ENCODE measurements at places on chromosomes 13 and 19.

GRCh38 chr19:19746286-19747213 is 13.6 kb upstream of the ZNF14 start:
- no peak for DNase-seq

- no peak for DNase-seq
Observed at GRCh38 chr19:8142513-8142900, 6.9 kb downstream of the FBN3 start.

DNA sequence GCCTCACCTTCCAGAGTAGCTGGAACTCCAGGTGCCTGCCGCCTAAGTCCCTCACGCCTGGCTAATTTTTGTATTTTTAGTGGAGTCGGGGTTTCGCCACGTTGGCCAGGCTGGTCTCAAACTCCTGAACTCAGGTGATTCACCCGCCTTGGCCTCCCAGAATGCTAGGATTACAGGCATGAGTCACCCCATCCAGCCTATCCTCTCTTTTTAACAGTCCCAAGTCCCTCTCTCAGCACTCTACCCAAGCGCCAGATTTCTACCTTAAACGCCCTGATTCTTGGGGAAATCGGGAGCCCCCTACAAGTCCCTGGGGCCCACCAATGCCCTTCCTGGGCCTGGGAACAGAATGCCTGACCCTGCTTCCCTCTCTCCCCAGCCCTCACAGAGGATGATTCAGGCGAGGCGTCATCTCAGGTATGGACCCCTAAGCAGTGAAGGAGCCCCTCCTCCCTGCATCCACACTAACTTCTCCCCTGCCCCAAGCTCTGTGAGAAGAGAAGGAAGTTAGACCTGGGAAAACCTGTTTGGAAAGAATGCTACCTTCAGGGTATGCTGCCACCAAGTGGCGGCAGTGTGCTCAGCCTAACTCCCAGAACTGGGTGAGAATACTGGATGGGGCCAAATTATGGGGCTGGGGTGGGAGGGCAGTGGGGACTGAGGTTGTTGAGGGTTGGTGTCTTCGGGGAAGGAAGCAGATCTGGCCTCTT is 20.8 kb upstream of the EBI3 start:
- no peak for DNase-seq

GRCh38 chr13:70090036-70090723 is 17.4 kb upstream of the ATXN8OS start:
- no peak for DNase-seq

GRCh38 chr13:64662887-64663593 is 2567.1 kb downstream of the PCDH9 start:
- no peak for DNase-seq

DNA sequence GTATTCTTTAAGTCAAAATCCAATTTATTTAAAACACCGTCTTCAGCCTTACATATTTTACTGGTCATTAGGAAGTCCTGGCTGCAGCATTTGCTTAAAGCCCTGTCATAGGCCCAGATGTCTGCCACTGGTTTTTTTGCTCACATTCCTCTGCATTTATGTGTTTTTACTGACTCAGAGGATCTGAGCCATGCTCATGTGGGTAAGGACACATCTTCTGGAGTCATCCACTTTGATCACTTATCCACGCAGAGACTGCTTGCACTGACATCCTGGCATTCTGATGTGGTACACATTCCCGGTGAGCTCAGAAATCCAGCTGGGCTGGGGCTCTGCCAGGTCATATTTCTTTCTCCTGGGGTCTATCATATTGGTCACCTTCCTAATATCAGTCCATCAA is 531.7 kb upstream of the ARGLU1 start:
- DNase-seq, result no peak

- DNase-seq, result no peak
Observed at GRCh38 chr19:5889288-5889971, 14.2 kb downstream of the NDUFA11 start.

DNA sequence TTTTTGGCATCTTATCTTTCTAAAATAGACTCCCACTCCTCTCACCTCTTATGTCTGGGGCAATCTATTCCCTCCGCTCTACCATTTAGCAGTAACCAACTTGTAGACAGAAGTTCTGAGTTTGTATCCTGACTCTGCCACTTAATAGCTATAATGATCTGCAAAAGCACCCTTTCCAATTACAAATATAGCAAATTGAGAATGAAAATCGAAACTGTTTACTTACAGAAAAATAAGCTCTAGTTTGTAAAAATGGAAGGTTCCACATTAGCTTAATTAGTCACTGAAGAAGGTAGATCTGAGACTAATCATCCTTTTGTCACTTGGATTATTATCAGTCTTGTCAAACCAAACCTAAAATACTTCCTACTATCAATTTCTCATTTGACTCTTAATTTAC is 409.3 kb downstream of the DIAPH3 start:
- DNase-seq, result no peak

- no peak for DNase-seq
Observed at GRCh38 chr13:42880056-42880605, 98.7 kb downstream of the FAM216B start.

- DNase-seq, result no peak
Observed at GRCh38 chr19:47215581-47215980, 15.4 kb downstream of the BBC3 start.

DNA sequence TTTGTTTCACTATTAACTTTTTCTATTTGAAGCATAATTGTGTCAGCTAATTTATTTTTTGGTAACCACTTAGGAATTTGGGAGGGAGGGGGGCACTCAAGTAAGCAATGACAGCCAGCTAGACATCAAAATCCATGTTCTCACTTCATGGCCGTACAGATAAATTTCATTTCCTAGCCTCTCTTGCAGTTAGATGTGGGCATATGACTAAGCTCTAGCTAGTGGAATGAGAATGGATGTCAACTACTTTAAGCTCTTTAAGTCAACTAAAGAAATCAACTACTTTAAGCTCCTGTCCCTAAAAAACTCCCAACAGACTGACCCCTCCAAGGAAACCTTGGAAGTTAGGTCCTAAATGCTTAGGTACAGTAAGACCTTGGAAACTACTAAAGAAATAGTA is 92.0 kb downstream of the KCNRG start:
- DNase-seq, result no peak

- DNase-seq, result no peak
Observed at GRCh38 chr13:41678249-41678648, 220.9 kb downstream of the RGCC start.

- no peak for DNase-seq
Observed at GRCh38 chr13:46594374-46595078, 41.6 kb downstream of the LRCH1 start.

All from T-cell (primary cell).